ENCODE measurements at places on chromosomes 1 and 21. TPM values are rescaled to one million over a fixed set of nuclear protein-coding genes. Genes with fewer than 3 reads are reported as not detected.

CNIH3 gene
- 5.8 TPM for total RNA-seq

GRCh38 chr1:31643976-31644559 is 608 bp downstream of the PEF1 start:
- DNase-seq, result no peak

DNA sequence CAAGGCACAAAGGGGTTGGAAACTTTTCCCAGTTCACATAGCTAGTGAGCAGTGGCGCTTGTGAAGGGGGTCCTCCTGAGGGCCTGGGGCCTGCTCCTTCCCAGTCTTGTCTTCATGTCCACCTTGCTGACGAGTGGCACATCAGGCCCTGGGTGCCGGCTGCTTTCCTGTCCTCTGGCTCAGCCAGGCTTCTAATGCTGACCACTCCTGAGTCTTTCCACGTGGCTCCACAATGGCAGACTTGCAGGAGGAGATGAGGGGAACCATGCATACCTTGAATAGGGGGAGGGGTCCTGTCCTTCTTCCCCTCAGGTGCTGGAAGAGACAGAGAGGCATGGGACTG is 38.7 kb downstream of the MAPKAPK2 start:
- no peak for DNase-seq

RGS8 gene
- total RNA-seq, result 0.05 TPM

DNA sequence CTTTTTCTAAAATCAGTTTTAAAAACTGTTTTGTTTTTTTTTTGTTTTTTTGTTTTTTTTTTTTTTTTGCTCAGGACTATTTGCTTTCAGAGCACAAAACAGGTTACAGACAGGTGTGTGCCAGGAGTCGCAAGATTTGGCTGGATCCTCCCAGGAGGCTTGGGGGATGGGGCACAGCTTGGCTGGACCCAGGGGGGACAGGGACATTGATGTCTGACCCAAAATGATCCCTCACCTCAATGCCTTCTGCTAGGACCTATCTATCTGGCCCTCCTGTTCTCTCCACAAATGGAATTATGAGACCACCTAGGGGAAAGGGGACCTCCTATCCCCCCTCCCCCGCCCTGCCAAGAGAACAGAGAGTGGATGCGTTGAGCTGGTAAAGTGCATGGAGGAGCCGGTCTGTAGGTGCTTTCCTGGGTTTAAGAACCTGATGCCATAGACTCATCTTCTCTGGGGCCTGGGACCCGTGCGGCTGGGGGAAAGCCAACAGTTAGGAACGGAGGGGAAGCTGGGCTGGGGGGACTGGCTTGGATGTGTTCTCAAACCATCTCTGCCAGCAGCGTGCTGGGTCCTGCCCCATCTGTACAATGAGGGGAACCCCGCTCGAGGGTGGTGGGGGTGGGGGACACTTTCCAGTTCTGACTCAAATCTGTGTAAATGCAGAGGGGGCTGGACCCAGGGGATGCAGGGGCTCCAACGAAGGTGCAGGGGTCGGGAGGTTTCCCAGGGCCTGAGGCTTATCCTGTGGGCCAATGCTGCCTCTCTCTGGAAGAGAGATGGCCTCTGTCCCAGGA is 28.9 kb downstream of the RUNX3 start:
- no peak for DNase-seq
